Umbilical cord (tissue), 2 donors: ENCODE measurements at places on chromosomes 3 and 15. TPM values are rescaled to one million over a fixed set of nuclear protein-coding genes. Genes with fewer than 3 reads are reported as not detected.

Gene ARHGAP11A
- total RNA-seq = 10.1 TPM

Gene DUOXA2
- total RNA-seq = 3.9 TPM

Gene CGNL1
- 22.4 TPM for total RNA-seq

Gene GOLGA6A
- 2.6 TPM for total RNA-seq

Gene CLSTN2
- total RNA-seq = 8.9 TPM

Gene MYZAP
- total RNA-seq = not detected

Gene CD276
- total RNA-seq = 38.5 TPM

DNA sequence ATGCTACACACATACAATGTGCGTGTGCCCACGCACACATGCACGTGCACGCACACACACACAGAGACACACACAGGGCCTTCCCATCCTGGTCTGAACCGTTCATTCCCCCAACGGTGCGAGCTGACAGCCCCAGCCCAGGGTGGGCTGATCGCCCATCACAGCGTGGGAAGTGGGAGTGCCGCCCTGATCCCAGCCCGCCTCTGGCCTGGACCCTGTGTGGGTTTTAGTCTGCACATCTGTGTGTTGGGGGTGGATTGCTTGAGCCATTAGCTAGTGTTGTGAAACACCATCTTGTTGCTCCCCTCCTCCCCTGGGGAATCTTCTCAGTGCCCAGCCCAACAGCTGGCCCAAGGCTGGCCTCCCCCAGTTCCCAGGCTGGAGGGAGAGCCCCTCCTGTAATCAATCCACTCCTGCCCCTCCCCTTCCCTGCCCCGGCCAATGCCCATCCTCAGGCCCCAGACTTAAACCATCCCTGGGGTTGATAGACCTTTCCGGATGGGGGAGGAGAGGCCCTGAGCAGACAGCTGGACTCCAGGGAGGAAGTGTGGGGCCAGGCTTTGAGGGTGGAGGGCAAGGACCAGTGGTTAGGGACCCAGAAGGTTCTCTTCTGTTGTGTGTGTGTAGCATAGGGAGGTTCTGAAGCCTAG is 8.3 kb downstream of the SEMA3G start:
- peak; percentile 55 for DNase-seq

- no peak for DNase-seq
Observed at GRCh38 chr3:182129740-182130139, 418.0 kb downstream of the SOX2 start.

DNA sequence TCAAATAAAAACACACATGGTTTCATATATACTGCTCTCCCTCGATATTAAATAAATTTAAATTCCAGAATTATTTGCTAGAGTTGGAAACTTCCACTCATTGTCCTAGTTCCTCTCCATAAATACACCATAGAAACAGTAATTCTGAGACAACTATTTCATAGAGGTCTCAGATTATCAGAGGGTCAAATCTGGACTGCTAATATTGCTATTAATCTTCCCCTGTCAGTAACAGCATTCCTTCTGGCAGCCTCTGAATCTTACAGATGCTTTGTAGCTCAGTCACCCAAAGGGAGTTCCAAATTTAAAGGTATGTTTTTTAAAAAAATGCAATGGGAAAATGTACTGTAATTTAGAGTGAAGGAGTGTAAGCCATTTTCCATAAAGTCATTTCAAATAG is 428.8 kb downstream of the PYDC2 start:
- DNase-seq = peak; percentile 14

GRCh38 chr15:67372543-67372942 is 118.0 kb downstream of the IQCH start:
- DNase-seq = no peak

- no peak for DNase-seq
Observed at GRCh38 chr3:12369598-12369997, 80.7 kb downstream of the PPARG start.

GRCh38 chr15:100738614-100739013 is 136.2 kb downstream of the ASB7 start:
- no peak for DNase-seq

DNA sequence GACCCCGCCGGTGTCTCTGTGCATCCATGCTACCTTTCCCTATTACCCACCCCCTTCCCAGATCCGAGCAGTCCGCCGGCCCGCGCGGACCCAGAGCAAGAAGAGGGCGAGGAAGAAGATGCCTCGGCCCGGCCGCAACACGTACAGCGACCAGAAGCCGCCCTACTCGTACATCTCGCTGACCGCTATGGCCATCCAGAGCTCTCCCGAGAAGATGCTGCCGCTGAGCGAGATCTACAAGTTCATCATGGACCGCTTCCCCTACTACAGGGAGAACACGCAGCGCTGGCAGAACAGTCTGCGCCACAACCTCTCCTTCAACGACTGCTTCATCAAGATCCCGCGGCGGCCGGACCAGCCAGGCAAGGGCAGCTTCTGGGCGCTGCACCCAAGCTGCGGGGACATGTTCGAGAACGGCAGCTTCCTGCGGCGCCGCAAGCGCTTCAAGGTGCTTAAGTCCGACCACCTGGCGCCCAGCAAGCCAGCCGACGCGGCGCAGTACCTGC is 788 bp downstream of the FOXB1 start:
- DNase-seq = no peak

DNA sequence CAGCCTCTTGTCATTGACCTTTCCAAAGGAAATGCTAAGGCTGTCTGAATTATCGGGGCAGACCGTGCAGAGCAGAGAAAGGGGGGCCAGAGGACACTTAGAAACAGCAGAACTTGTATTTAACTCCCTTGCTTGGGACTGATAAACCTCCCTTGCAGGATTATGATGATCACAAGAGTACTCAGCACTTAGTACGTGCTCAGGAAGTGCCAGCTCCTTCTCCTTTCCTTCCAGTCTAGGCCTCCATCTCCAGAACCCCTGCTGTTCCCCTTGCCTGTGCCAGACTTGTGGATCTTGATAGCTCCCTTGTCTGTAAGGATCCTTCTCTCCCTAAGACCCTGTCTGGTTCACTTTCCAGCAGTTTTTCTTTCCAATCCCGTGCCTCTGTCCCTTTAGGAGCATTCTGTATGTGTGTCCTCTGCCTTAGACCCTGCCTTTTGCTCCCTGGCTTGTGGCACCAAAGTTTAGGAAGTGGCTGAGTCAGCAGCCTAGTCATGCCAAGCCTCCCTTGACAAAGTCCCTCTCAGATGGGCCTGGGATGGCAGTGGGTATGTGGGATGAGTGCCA is 747 bp downstream of the SORD start:
- DNase-seq = peak; percentile 46

- no peak for DNase-seq
Observed at GRCh38 chr3:63015614-63016309, 140.5 kb upstream of the CADPS start.

GRCh38 chr3:99720985-99721632 is 82.7 kb downstream of the COL8A1 start:
- no peak for DNase-seq

DNA sequence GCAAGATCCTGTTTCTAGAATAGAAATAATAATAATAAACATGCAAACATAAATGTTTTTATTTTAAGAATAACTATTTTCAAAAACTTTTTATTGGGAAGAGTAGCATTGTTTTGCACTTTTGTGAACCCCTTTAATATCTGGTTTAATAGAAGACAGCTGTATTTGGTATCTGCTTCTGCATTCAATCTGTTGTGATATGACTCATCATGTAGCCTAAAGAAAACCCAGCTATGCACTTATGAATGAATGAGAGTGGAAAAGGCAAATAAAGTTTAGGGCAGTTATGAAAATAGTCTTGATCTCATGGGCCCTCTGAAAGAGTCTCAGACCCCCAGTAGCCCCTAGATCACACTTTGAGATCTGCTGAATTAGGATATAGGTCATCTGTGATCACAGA is 100.4 kb upstream of the PPP2R3A start:
- DNase-seq = no peak
